ENCODE measurements at places on chromosomes 3 and 15. TPM values are rescaled to one million over a fixed set of nuclear protein-coding genes. Genes with fewer than 3 reads are reported as not detected.

Gene IL12A
- total RNA-seq = 1.6 TPM

Gene SLITRK3
- 4.7 TPM for total RNA-seq

Gene TTLL13
- total RNA-seq = not detected

Gene MEGF11
- 3.8 TPM for total RNA-seq

Gene TGM4
- total RNA-seq = not detected

Gene PPP1R14D
- total RNA-seq = not detected

Gene DET1
- total RNA-seq = 20.7 TPM

Gene SLC30A4
- total RNA-seq = 22.2 TPM

Gene IL16
- total RNA-seq = 1.3 TPM

Gene PRTG
- 7.2 TPM for total RNA-seq

Gene FHIT
- total RNA-seq = 4.7 TPM

Gene C3orf33
- 5.0 TPM for total RNA-seq

Gene SLC6A11
- 33.5 TPM for total RNA-seq

Gene FAN1
- 44.4 TPM for total RNA-seq

Gene TUSC2
- 10.6 TPM for total RNA-seq

Gene TEX55
- not detected for total RNA-seq

Gene A4GNT
- total RNA-seq = not detected

Gene NTRK3
- 95.2 TPM for total RNA-seq

Gene CKMT1B
- 11.9 TPM for total RNA-seq

Gene SPINT1
- total RNA-seq = 2.5 TPM

Gene GOLGA8T
- 0.31 TPM for total RNA-seq

Gene P2RY13
- total RNA-seq = 2.2 TPM

Gene LTF
- total RNA-seq = 0.63 TPM

Gene CHST14
- 3.4 TPM for total RNA-seq

Gene LRRC31
- not detected for total RNA-seq

Gene MAP6D1
- 5.6 TPM for total RNA-seq

Gene PDHB
- total RNA-seq = 57.6 TPM

Data from parietal lobe (tissue), 2 donors.